ENCODE measurements at places on chromosomes 12 and 14.
A peak's percentile ranks its signal among the peaks of the same experiment; 100 is the strongest.

DNA sequence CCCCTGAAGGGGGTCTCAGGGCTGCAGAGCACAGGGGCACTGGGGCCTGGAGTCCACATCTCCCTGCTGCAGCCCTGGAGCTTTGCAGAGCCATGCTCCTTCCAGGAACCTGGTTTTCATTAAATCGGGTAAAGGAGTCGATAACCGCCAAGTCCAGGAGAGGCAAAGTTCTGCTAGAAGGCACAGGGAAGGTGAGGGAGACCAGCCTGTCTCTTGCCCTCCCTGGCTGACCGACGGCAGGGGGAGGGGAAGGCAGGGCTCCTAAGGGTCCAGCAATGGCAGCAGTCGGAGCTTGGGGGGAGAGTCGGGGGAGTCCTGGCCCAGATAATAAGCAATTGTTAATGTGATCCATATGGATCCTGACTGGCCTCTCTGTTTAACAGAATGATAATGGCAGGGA lies 3.0 kb downstream of the FIGNL2 start:
- no peak for DNase-seq

- DNase-seq = no peak
Measured at GRCh38 chr14:69363055-69363454, 35.0 kb downstream of the ERH start.

- DNase-seq = no peak
Measured at GRCh38 chr14:104531421-104532190, 48.0 kb upstream of the C14orf180 start.

- no peak for DNase-seq
Measured at GRCh38 chr14:61774861-61775260, 12.6 kb downstream of the SNAPC1 start.

GRCh38 chr12:124210991-124211577 lies 83.8 kb upstream of the RFLNA start:
- no peak for DNase-seq

DNA sequence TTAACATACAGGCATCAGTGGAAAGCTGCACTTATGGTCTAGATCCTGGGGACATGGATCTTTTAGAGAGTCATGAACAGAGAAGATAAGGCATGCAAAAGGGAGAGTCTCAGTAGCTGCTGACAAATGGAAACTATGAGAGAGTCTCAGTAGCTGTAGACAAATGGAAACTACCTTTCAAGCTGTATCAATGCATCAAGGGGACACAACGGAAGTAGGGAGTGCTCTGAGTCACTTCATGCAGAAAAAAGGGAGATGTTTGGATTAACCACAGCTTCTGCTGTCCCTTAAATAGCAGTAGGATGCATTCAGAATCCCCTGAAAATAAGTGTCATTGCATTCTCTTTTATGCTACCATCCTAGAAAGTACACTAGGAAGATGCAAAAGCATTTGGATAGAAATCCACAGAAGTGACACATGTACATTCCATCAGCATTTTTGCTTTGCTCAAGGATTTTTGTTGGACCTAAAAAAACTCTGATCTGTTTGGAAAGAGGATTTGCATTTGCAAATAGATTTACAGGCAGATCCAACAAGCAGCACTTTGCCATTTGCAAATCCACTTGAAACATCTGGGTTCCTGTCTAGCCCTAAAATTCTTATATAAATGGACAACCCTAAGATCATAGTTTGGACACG lies 227.5 kb upstream of the LMO3 start:
- no peak for DNase-seq

GRCh38 chr14:61681413-61681812 lies 13.9 kb upstream of the HIF1A start:
- DNase-seq = no peak

DNA sequence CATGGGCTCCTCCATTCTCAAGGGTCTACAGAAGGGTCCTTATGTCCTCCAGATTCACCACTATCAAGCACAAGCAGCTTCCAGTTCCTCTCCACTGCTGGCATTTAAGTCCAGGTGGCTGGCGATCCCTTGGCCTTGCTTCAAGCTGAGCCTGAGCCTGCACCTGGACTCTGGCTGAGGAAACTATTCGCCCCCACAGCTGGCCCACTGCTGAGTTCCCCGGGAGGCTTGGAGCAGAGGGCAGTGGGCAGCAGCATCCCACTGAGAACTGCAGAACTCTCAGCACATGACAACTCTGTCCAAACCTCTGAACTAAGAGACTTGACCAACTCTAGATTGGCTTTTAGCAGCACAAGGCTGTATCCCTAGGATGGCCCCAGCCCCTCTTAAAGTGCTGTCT lies 11.3 kb upstream of the RABGGTA start:
- no peak for DNase-seq

DNA sequence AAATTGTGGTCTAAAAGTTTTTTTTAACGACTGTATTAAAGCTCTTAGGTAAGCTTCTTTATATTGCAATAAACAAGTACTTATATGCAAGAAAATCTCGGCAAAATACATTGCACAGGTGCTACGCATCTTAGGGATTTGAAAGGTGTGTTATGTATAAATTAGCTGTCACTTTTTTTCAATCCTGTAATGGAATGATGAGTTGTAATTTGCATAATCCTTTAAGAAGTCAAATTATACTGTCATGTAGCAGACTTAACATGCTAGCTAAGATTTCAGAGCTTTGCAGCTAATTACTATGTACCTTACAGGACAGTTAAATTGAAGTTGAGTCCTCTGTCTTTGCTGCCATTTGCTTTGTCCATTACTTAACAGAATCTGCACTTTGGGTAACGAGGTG lies 117.5 kb downstream of the NPAS3 start:
- peak; percentile 14 for DNase-seq

GRCh38 chr12:111298582-111299436 lies 70.1 kb downstream of the PHETA1 start:
- peak; percentile 66 for DNase-seq

- peak; percentile 34 for DNase-seq
Measured at GRCh38 chr12:103677905-103678304, 90.8 kb downstream of the STAB2 start.

DNA sequence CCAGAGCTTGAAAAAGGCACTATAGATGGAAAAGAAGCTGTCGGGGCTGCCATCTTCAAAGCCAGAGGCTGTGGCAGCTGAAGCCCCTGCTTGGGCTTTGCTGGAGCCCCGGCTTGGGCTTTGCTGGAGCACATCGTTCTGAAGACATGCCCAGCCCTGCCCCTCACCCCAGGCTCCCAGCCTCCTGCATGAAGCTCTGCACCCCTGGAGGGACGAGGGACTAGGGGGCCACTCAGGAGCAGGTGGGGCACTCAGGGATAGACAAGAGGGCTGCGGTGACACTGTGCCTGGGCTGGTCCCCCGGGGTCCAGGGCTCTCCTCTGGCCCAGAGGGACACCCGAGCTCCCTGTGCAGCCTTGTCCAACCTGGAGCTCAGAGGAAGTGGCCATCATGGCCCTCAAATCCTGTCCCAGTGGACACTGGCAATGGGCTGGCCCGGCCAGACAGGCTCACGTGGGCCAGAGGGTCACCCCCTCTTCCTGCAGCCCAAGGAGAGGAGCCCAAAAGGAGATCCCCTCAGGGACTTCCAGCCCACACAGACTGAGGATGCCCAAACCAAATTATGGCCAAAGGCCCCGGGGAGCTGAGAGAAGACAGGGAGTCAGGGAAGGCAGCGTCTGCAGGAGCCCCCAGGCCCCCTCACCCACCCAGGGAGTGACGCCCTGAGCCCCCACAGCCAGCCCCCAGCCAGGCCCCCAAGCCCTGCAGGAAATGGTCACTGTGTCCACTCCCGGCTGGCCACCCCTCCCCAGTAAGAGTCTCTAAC lies 23.1 kb upstream of the C14orf180 start:
- no peak for DNase-seq

DNA sequence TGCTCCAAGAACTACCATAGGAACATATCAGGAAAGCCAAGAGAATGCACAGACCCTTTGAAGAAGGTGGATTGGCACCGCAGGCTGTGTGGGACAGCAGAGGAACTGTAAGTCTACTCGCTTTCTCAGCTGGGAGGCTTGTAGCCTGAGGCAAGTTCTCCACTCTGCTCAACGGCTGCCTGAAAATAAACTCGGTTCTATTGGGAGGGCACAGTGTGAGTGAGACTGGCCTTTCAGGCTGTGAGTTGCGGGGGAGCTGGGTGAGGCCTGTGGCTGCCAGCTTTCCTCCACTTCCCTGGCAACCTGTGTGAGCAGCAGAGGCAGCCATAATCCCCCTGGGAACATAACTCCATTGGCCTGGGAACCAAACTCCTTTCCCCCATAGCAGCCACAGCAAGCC lies 132.1 kb downstream of the ANKS1B start:
- peak; percentile 61 for DNase-seq

- DNase-seq = no peak
Measured at GRCh38 chr14:50085570-50086320, 30.6 kb downstream of the VCPKMT start.

DNA sequence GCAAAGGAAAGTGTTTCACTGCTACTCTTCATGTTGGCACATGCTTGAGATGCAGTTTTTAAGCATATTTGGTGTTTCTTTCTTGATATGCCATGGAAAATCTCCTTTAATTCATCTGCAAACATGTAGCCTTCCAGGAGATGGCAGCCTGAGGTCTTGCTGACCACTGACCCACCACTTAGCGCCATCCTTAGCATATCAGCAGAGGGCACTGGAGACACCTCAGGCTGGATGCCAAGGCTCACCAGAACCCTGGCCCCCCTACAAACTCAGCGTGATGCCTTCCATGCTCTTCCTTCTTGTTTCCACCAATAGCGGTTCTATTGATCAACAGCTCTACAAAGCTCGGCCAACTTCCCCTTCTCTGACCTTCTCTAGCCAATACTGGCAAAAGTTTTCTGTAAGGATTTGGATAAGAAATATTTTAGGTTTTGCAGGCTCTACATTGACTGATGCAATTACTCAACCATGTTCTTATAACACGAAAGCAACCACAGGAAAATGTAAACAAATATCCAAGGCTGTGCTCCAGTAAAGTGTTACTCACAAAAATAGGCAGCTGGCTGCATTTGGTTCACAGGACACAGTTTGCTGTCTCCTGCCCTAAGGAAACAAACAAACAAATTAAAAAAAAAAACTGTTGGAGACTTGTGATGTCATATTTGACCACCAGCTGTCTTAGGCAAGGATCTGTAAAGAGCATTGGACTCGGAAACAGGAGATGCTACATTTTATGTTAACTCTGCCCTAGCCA lies 209.7 kb downstream of the SLC15A4 start:
- no peak for DNase-seq

DNA sequence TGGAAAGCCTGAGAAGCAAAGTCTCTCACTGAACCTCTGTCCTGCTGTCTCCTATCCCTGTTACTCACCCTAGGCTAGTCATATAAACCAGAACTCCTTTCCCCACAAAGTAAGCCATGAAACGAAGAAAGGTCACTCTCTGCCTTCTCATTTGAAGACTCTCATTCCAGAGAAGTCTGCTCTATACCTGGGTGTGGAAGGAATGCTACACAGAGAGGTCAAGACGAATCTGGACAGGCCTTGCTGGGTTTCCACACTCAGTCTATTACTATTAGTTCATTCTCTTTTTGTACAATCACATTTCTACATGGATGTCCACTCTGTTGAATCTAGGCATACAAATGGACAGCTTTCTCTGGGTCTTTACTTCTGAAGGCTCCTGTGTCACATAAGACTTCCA lies 2.4 kb upstream of the AEBP2 start:
- DNase-seq = no peak

Measured in NCI-H1417 (cell line).